ENCODE measurements at places on chromosomes 1 and 21.

- DNase-seq: no peak
Measured at GRCh38 chr1:236292425-236292824, 10.7 kb upstream of the ERO1B start.

DNA sequence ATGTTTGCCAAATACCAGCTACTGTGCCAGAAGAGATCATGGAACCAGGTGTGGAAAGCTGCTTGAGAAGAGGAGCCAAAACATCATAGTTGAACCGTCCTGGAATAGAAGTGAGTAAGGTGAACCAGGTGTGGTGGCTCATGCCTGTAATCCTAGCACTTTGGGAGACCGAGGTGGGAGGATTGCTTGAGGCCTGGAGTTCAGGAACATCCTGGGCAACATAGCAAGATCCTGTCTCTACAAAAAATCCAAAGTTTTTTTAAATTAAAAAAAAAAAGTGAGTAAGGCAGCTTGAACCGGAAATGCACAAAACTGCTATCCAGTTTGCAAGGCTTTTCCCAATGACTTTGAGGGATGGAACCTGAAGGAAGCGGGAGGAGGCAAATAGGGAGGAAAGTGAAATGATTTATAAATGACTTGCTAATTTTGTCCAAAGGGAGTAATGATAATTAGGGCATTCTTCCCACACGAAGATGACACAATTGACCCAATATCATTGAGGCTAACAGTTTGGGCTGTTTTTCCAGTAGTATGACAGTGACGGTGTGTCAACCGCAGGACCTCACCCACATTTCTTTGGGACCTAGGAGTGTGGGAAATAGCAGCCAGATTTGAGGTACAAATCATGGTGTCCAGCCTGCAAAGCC, 1.5 kb upstream of the CNN3 start:
- no peak for DNase-seq

GRCh38 chr1:228866468-228866867, 131.2 kb downstream of the RHOU start:
- no peak for DNase-seq

- DNase-seq: no peak
Measured at GRCh38 chr1:93818570-93818959, 60.4 kb downstream of the DNTTIP2 start.

DNA sequence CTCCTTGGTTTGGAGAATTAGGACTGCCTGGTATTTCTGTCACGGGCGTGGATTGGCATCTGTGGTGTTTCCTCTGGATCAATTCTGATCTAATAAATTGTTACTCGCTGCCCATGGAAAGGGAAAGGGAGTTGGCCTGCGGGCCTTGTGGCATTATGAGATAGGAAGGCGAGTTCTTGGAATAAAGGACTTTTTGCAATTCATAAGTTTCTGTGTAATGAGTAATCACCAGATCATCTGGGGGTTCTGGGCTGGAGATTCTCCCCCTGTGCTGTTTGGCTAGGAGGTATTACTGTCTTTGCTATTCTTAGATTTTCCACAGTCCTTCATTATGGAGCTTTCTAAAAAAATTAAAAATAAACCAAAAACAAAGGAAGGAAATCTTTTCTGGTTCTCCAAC, 315.9 kb downstream of the CAMTA1 start:
- DNase-seq: no peak

DNA sequence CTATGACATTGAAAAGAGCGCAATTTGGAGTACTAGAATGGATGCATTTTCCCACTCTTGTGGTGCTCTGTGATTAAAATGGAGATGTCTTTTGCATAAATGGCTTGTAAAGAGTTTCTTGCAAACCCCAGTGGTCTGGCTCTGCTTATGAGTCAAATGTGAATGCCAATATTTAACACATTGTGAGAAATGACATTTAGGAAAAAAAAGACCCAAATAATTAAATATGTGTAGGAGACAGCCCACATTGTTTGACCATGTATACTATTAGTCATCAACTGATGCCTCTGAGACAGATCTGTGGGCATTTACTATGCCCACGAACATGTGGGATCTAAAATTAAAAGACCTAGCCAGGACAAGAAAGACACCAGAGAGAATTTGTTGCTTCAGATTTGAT, 22.2 kb upstream of the RUNX1 start:
- no peak for DNase-seq

GRCh38 chr1:59506952-59507351, 210.1 kb downstream of the FGGY start:
- DNase-seq: no peak

DNA sequence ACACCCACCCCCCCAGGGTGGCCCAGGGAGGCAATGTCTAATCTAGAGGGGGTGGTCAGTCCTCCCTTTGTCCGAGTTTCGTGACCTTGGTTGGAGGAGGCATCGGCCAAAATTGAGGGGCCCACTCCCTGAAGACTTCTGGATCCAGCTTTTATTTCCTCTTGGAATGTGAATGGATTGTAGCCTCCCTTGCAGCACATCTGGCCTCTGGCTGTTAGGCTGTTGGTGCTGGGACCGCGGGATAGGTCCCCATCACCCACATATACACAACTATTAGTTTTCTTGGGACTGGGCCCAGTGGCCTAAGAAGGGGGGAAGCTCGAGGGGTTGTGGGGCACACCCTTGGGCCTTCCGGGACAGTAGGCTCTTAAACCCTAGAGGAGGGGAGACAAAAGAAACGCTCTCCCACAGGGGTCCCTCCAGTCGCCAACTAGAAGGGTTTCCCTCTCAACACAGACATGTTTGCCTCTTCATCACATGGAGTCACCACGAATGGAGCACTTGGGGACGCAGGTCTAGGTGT, 2.5 kb downstream of the LHX4 start:
- DNase-seq: no peak

DNA sequence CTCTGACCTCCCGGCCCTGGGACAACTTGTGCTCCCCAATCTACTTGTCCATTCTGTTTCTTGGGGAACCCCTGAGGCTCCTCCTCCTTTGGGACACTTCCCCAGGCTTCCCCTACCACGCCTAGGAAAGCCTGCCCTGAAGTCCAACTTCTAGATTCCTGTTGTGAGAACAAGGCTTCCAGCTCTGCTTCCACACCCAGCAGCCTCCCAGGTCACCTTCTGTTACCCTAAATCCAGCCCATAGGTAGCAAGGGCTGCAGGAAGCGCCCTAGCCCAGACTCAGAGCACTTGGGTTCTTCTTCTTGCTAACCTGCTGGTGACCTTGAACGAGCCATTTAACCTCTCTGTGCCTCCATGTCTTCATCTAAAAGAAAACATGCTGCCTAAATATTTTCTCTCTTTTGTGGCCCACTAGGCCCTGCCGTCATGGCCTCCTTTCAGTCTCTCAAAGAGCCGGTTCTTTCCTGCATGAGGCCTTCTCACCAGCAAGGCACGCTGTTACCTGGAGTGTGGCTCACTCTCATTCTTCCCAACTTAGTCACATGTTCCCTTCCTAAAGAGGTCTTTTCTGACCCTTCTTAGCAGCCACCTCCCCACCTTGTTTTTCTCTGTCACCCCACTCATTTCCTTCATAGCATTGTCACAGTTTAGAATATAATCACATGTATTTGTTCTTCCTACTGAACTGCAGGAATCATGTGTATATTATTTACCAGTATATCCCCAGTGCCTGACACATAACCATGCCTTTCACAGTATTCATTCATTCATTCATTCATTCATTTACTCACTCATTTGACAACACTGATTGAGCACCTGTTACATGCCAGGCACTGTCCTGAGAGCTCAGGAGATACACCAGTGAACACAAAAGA, 1.4 kb downstream of the CAPN2 start:
- DNase-seq: peak; percentile 37

GRCh38 chr1:113123737-113124136, 50.7 kb downstream of the LRIG2 start:
- DNase-seq: peak; percentile 51

DNA sequence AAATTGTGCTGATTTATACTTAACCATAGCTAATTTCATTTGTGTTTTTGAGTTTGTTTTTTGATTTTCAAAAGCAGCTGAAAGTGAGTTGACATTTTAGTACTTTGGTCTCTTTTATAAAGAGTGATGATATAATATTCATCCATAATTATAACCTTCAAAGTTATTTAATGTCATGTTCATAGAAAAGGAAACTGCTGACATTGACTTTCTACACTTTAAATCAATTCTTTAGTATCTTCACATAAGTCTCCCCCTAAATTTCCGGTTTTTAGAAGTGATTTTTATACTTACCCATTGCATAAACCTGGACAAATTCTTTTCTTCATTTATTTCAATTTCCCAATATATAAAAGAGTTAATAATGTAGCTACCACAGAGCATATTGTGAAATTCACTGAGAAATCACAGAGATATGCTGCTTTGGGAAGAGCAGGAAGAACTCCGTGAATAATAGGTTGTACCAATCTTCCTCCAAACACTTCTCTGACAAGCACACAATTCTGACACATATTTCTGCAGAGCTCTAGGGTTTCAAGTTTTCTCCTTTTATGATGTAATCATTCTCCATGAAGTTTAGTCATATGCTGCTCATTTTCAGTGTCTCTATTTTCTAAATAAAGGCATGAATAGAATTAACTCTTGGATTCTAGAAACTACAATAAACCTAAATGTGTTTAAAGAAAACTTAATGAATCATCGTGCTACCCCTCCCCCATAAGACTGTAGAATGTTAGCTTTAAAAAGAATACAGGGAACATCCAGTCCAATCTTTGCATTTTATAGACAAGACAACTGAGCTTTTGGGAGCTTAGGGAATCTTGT, 25.6 kb upstream of the CDC42BPA start:
- DNase-seq: peak; percentile 90

- DNase-seq: no peak
Measured at GRCh38 chr21:41008974-41009373, 159.0 kb upstream of the BACE2 start.

DNA sequence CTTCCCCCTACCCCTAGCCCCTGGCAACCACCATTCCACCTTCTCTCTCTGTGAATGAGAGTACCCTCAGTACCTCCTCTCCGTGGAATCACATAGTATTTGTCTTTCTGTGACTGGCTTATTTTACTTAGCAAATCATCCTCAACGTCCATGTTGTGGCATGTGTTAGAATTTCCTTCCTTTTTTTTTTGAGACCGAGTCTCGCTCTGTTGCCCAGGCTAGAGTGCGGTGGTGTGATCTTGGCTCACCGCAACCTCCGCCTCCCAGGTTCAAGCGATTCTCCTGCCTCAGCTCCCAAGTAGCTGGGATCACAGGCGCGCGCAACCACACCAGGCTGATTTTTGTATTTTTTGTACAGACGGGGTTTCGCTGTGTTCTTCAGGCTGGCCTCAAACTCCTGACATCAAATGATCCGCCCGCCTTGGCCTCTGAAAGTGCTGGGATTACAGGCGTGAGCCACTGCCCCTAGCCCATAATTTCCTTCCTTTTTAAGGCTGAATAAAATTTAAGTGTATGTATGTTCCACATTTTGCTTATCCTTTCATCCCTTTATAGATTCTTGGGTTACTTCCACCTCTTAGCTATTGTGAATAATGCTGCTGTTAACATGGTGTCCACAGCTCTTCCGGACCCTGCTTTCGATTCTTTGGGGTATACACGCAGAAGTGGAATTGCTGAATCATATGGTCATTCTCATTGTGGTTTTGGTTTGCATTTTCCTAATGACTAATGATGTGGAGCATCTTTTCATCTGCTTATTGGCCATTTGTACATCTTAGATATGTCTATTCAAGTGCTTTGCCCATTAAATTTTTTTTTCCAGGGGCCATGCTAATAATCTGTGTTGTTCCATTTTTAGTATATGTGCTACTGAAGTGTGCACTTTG, 32.3 kb downstream of the ERRFI1 start:
- peak; percentile 16 for DNase-seq

- no peak for DNase-seq
Measured at GRCh38 chr1:3795453-3796214, 664 bp downstream of the LRRC47 start.

DNA sequence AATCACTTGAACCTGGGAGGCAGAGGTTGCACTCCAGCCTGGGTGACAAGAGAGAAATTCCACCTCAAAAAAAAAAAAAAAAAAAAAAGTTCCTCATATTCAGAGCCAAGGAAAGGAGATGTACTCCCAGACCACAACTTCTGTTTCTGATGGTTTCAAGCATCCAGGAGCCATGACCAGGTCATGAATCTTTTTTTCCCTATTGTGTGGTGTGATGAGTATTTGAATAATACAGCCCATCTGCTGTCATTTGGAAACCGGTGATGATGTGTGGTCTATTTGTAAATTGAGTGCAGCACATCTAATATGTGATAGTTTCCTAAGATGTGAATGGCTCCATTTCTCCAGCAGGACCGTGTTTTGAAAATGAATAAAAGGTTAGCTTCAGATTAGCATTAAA, 18.6 kb downstream of the PIK3CD start:
- no peak for DNase-seq

- no peak for DNase-seq
Measured at GRCh38 chr1:24639881-24640280, 3.2 kb upstream of the SRRM1 start.

- no peak for DNase-seq
Measured at GRCh38 chr1:246602194-246602593, 35.9 kb downstream of the CNST start.

GRCh38 chr1:223833948-223834347, 11.8 kb downstream of the TP53BP2 start:
- no peak for DNase-seq

- no peak for DNase-seq
Measured at GRCh38 chr1:19081218-19081893, 124.9 kb upstream of the IFFO2 start.

DNA sequence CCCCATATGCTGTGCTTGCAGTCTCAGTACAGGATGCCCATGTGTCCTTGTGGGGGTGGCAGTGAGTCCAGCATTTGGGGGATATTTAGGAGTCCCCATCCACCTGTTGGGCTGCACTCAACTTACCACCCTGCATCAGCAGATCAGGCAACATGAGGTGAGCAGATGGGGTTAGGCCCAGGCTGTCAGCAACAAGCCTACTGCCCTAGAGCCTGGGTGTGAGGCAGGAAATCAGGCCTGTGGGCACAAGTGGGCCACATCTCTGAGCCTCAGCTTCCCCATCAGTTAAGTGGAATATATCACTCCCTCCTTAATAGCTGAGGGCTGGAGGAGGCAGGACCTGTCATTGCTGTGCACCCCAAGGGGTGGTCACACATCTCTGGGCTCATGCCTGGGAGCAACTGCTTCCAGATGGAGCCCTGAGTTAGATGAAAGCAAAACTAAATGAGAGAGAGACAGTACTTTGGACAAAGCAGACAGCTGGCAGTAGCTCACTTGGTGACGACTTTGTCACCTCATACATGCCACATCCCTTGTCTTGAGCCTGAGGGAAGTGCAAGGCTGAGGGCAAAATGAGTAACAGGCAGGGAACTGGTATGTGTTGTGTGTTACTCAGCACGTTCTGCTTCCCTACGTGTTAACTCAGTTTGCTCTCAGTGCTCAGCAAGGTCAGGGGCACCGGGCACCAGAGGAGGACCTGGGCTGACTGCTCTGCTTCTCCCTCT, 48.4 kb downstream of the TRIM11 start:
- DNase-seq: peak; percentile 17

DNA sequence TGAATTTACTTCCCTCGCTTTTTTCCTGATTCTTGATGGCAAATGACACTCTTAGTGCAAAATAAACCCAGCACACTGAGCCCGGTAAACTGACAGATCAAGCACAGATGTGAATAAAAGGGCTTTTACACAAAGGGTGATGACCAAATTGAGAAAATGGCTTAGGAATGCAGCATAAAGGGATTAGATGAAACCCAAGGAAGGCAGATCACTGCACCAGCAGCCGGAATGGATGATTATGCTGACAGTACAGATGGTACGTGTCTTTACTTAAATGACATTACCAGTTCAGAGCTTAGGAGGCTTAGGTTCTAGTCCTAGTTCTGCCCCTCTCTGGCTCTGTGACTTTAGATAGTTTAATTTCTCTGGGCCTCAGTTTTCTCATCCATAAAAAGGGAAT, 12.0 kb downstream of the PKP1 start:
- peak; percentile 49 for DNase-seq
